ENCODE measurements at places on chromosomes 7 and 10. TPM values are rescaled to one million over a fixed set of nuclear protein-coding genes. Genes with fewer than 3 reads are reported as not detected.
A peak's percentile ranks its signal among the peaks of the same experiment; 100 is the strongest.

TMEM176A gene
- 6.9 TPM for total RNA-seq

AASS gene
- 21.6 TPM for total RNA-seq

ERCC6 gene
- total RNA-seq, result 18.5 TPM

IFIT1B gene
- total RNA-seq, result not detected

SFTPA2 gene
- total RNA-seq, result 38.5 TPM

CACNB2 gene
- 17.4 TPM for total RNA-seq

DNA sequence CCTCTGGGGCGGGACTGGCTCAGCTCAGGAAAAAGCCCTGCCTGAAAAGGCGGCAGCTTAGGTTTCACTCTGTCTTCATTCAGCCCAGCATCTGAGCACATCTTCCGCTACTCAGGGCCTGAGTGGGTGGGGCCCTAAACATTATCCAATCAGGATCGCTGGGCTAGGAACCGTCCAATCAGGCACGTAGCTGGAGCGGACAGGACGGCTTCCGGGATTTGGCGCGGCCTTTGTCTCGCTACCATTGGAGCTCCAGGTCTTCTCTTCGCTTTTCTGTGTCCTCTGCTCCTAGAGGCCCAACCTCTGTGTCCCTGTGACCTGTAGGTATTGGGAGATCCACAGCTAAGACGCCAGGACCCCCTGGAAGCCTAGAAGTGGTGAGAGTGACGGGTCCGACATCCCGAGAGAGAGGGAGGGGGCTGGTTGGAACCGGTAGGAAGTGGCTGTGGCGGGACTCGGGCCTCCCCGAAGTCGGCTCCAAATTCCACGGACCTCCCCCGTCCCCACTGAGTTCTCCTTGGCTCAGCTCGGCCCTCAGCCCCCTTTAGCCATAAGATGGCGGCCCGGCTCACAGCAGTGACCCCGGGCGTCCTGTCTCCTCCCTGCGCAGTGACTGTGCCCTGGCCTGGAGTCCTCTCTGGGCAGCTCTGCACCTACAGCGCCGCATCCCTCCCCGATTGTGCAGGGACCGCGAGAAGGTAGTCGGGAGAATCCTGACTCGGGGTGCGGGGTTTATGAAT, 99.1 kb downstream of the ZNF680 start:
- peak; percentile 37 for DNase-seq

- no peak for DNase-seq
Measured at GRCh38 chr7:44348300-44348699, 22.9 kb upstream of the CAMK2B start.

GRCh38 chr7:553636-554111, 34.0 kb upstream of the PDGFA start:
- DNase-seq, result no peak

DNA sequence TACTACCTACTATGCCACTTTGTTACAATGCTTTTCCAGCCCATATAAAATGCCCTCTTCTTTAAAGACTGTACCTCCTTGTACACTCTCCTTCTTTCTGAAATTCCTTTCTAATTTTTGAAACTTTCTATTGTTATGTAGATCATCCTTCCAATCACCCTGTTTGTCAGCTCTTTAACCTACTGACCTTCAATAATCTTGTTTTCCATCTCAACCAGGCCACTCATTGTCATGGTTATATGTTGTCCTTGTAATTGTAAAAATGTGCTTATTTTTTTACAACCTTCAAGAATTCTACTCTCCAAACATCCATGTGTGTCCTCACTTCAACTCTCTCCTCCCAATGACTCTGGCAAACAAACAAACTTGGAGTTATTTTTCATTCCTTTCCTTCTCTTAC, 1172.6 kb upstream of the CELF2 start:
- DNase-seq, result no peak

DNA sequence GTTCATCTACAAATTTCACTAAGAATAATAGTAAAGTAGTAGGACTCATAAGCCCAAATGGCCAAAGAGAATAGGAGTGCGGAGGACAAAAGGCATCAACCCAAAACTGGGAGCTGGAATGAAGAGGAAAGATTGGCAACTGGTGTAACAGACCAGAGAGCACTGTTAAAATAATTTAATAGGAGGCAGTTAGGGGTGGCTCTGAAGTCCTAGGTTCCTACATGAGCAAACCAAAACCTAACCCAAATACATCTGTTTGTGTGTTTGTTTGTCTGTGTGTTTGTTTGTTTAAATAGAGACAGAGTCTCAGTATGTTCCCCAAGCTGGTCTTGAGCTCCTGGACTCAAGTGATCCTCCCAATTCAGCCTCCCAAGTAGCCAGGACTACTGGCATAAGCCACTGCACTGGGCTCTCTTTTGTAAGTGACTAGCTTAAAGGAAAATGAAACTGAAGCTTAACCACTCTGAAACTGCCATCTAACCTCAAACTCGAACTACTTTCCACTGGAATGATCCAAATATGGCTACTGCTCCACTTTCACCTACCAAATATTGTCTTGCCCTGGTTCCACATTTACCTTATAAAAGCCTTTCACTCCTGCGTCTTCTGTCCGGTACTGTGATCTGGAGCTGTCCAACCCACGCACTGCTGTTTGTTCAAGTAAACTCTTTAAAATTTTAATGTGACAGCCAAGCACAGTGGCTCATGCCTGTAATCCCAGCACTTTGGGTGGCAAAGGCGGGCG, 94.9 kb downstream of the AKR1D1 start:
- DNase-seq, result peak; percentile 15

- DNase-seq, result no peak
Measured at GRCh38 chr7:7761974-7762779, 43.8 kb upstream of the RPA3 start.

DNA sequence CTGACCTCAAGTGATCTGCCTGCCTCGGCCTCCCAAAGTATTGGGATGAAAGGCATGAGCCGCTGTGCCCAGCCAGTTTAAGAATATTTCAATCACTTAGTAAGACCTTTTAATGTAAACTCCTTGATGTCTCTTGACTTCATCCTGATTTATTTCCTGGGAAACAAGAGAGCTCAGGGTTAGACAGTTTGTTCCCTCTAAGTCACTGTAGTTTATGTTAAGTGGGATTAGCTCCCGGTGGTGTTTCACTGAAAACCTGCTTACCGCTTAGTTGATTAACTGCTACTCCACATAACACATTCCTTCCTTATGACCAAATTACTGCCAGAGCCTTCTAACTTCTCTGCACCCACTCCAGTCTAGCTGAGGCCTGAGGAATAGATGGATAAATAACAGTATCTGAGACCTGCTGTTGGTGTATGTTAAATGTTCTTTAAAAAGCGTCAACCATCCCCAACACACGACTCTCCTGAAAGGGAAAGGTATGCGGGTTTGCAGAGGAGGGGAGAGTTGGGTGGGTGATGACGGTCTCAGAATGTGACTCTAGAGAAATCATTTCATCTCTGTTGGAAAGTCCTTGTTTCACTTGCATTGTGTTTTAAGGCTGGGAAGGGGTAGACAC, 48.7 kb downstream of the CREB3L2 start:
- no peak for DNase-seq

DNA sequence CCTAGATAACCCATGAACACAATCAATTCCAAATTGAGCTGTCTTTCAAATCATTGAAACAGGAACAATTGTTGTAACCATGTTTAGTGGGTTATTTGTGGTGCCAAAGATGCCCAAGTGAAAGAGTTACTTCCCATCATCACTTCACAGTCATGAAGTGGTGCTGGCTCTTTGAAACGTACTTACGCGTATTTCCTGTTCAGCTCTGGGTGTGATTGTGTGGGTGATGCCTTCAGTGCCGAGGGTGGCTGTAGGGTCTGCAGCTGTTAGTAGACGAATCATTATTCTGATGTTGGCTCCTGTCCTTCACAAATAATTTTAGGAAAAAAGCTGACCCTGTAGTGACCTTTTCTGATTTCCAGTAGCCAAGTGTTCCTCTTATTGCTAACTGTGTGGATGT, 323.1 kb upstream of the KIAA1217 start:
- DNase-seq, result no peak

- DNase-seq, result no peak
Measured at GRCh38 chr7:93779115-93779514, 111.4 kb downstream of the TFPI2 start.

DNA sequence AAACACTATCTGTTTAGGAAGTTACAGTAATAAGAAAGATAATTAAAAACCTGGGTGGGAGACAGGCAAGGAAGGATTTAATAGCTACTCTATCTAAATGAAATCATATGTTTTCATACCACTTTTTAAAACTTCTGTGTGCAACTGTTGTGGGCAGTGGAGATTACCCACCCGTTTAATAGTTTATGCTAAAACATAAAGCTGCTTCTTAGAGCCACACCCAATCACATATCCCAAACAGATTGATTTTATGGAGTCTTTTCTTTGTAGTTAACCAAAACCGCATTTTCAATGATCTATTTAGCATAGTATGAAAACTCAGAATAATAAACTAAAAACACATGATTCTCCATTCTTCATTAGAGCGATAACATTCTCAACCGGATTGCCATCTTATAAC, 304.1 kb downstream of the AGMO start:
- DNase-seq, result no peak

DNA sequence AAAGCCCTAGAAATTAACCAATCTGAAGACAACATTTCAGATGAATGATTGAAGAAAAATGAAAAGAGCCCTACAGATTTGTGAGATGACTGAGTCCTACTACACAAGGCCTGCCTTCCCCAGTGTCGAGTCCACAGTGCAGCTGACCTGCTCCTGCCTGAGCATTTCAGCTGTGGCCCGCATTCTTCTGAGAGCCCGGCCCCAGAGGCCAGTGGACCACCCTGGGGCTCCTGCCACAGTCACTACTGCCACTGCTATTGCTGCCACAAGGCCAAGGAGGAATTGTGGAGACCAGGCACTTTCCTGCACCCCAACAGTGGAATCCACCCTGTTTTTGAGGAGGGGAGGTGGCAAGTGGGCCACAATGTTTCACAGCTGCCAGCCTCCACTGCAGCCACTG, 19.6 kb upstream of the ZNF735 start:
- DNase-seq, result no peak
